ENCODE measurements at places on chromosomes 5 and 9.

DNA sequence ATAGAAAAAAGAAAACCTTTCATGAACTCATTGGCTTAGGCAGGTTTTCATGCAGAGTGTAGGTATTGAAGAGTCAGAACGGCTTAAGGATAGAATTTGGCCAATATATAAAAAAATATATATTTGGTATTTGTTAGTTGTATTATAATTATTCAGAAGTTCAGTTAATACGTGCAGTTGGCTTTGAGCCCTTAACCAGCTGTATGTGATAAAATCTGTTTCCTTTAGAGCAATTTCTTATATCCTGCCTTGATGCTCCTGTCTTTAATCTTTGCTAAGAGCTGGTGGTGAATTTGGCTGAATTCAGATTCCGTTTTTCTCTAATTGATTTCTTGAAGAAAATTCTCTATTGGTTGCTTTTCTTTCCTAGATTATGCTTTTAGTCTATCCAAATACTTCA is 3.7 kb downstream of the ANXA1 start:
- no peak for DNase-seq

GRCh38 chr9:3836011-3836410 is 310.2 kb upstream of the RFX3 start:
- no peak for DNase-seq

DNA sequence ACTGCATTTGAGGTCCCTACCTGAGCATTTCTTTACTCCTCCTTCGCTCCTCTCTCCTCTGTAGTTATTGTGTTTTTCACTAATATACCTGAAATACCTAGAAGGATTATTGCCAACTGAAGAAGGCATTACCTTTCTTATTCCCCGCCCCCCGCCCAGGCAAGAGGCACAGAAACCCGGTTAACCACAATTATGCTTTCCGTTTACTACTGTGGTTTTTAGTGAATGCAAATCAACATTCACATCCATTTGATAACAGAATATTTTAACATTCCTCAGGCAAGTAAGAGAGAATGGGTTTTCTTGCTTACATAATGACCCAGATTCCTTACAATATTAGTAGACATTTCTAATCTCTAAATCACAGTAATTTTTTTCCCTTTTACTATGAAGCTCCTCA is 136.9 kb downstream of the PCSK5 start:
- DNase-seq: no peak

DNA sequence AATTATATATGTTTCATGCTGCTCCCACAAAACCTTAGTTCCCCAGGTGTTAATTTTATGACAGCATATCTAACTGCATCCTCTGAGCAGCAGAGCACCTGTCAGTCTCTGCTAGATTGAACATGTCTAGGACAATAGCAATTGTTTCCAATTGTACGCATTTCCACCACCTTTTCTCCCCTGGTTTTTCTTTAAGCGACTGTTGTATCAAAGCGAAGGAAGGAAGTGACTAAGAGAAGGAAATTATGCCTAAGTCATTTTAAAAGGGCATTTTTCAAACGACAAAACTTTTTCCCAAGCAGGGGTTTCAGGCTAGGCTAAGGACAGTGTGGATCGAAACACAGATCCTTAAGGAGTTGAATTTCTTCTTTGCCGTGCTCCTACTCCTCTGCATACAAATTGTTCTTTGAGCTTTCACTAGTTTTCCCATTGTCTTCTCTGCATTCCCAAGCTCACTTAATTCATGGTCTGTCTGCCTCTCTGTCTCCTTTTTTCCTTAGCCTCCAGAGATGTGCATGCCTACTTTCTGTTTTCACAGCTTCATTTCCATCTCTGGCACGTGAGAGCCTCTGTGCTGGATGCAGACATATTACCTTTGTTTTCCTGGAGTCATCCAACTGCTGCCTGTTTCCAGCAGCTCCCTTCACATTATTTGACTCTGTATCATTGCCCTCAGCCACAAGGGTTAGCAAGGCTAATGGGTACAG is 39.4 kb upstream of the STARD4 start:
- no peak for DNase-seq

DNA sequence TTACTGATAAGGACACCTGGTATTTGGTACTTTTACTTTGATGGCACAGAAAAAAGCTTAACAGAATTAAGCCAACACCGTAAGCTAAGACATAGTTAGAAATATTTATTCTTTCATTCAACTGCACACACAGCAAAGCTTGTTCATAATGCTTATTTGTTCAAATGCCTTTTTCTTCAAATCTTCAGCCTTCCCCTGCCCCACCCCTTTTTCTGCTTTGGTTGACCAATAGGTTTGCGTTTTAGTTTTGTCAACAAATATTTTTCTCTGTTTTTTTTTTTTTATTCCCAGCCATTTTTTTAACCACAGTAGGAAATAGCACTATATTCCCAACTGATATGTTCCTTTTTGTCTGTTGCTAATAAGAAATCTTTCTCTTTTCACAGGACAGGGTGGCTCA is 4.9 kb upstream of the RICTOR start:
- DNase-seq: no peak

GRCh38 chr5:87061046-87061445 is 206.6 kb upstream of the RASA1 start:
- DNase-seq: no peak

DNA sequence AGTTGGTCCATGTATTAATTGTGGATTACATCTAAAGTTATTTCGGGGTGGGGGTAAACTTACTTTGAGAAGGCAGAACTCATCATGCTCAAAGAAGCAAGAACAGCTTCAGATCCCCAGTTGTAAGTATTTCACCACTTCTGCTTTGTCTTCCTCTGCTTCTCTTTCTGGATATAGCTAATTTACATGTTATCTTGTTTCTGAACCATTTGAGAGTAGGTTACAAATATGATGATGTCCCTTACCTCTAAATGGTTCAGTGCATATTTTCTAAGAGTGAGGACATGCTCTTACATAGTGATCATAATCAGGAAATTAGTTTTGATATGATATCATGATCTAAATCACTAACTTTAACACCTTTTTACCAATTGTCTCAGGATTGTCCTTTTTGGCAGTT is 11.9 kb downstream of the TRIO start:
- DNase-seq: no peak

DNA sequence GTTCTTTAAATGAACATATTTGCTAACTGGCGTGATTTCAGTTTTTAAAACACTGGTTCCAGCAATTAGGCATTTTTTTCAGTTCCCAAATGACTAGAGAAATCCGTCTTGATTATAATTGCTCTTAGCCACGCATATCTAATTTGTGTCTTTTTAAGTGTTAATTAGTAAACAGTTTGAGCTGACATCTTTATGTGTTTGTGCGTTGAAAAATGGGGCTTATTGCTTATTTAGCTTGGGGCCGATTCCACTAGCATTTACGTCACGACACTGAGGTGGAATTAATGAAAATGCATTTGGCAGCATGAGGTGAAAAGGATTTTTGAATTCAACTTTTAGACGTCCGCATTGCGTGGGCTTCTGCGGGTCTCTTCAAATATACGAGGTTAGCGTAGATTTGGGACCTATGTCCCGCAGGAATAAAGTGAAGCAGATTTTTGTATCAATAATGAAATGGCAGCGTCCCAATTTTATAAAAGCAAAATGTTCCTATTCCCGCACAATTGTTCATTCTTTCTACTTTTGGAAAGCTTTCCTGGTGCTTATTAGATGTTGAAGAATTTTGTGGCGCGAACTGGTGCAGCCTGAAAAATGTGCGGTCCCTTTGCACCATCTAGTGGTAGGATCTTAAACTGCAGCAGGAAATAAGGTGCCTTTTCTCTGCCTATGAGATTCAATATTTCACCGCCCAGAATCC is 122.7 kb upstream of the LMX1B start:
- no peak for DNase-seq

- no peak for DNase-seq
These were observed 162.5 kb upstream of the KIF2A start for GRCh38 chr5:62143268-62144229.

DNA sequence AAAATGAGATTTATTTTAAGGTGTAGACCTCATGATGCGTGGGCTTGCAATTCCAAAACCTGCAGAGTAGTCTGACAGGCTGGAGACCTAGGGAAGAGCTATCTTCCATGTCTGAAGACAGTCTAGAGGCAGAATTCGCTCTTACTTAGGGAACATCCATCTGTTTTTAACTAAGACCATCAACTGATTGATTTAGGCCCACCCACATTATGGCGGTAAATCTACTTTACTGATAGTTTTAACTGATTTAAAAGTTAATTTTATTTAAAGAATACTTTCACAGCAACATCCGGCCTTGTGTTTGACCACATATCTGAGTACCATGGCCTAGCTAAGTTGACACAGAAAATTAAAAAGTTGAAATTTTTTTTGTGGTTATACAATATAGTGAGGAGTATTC is 6.0 kb upstream of the ST8SIA4 start:
- no peak for DNase-seq

GRCh38 chr9:71303351-71303750 is 181.9 kb upstream of the TRPM3 start:
- no peak for DNase-seq

DNA sequence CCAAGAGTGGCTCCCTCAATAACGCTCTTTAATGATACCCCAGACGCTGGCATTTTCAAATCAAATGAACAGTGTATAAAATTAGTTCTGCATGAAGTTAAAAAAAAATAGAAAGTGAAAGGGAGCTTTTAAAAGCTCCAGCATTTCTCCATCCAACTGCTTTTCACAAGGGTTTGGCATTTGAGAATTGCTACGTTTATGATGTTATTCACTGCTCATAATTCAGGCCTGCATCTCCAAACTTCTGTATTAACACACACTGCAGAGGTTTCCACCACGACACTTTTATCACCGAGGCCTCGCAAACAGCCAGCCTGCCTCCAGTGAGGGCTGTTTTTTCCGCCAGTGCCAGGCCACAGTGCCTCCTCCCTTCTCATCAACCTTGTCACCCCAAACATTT is 205.5 kb upstream of the EFNA5 start:
- no peak for DNase-seq

GRCh38 chr5:4989118-4989517 is 151.0 kb upstream of the ADAMTS16 start:
- DNase-seq: no peak

- DNase-seq: no peak
These were observed 77.0 kb downstream of the IQGAP2 start for GRCh38 chr5:76479973-76480667.

GRCh38 chr9:137685035-137685740 is 66.4 kb downstream of the EHMT1 start:
- no peak for DNase-seq

GRCh38 chr5:177449140-177450061 is 2.8 kb downstream of the PRR7 start:
- peak; percentile 41 for DNase-seq

DNA sequence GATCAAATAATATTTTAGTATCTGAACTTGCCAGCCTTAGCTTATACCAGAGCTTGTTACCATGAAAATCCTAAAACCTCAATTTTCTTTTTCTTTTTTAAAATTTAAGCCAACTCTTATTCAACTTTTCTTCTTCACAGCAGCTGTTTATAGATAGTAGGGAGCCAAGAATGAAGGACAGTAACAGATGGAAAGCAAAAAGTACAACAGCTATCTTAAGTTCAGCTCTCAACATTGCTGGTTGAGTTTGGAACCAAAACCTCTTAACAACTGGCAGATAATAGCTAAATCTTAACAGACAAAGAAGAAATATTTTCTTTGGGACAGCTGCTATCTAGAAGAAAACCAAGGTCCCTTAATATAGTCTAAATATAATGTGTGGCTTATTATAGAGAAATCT is 74.7 kb downstream of the PJA2 start:
- DNase-seq: no peak

DNA sequence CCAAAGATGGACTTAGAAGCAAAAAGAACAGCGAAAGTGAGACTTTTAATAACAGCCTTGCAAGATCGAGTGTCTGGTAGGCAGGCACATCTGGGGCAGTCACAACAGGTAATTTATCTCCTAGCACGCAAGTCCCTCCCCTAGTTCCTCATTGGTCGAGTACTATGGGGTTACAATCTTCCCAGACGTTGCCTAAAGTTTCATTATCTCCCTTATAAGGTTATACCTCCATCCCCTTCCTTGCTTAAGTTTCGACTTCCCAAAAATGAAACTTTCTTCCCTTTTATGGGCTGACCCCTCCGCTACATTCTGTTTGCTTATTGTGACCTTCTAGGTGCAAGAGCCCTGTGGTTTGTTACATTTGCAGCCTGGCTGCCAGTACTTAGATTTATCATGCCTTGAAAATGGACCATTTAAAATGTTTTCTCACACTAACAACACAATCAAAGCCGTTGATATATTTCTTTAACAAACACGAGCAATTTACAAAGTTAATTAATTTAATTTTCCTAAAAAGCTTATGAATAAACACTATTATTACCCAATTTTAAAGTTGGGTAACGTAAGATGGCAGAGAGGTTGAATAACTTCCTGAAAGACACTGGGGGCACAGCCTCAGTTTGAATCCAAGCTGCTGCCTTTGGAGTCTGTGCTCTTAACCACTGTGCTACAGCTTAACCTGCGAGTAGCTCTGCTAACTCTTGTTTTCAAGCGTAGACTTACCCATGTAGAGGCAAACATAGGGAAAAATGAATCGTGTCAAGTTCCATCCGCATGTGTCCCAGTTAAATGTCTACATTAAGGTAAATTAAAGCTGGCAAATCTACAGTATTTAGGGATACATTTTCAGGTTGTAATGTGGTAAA is 91.7 kb downstream of the EDIL3 start:
- no peak for DNase-seq

GRCh38 chr9:106962122-106962521 is 99.2 kb downstream of the ZNF462 start:
- DNase-seq: no peak

DNA sequence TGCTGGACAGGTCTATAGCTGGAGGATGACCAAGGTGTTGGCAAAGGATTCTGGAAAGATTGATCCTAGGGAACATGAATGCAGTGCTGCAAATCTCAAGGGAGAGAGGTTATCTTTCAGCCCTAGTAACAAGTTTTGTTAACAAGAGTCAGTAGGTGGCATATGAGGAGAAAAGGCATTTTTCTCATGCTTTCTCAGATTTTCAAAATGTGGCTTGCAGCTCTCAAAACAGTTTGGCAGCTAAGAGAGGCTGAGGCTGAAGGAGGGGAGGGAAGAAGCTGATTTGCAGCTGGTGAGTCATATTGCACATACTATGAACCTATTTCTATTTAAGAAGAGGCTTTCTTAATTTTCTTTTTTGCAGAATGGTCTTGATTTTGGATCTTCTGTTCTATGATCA is 64.3 kb upstream of the PCA3 start:
- no peak for DNase-seq

- peak; percentile 41 for DNase-seq
These were observed 38.3 kb downstream of the NR2F1 start for GRCh38 chr5:93621327-93621798.

DNA sequence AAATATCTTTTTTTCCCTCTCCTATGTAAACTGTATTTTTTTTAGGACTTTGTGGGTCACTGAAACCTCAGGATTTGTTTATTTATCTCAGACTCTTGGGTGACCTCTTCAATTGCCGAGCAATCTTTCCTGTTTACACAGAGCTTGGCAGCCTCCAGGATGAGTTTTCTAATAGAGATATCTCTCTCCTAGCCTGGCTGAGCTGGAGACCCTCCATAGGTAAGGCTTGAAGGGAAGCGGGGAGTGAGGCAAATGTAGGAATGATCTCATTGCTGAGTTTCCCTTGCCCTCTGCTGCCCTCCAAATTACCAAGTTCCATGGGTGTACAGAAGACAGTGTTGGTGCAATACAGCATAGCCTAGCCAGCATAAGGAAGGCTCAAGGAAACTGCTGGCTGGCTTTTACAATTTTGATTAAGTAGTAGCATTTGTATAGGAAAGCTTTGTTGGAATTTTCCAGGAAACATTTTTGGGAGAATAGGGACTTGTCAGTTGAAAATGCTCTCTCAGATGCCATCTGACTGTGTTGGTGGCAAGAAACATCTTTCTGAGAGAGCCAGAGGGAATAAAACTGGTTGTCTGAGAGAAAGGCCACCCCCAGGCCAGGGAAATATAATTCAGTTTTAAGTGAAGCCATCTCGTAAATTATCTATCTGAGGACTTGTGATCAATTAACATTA is 116.0 kb downstream of the NMUR2 start:
- no peak for DNase-seq
